Vagina (tissue), 2 donors: ENCODE measurements at places on chromosomes 2 and 18. TPM values are rescaled to one million over a fixed set of nuclear protein-coding genes. Genes with fewer than 3 reads are reported as not detected.

The ARHGEF33 gene
- 0.74 TPM for total RNA-seq

- DNase-seq = peak; percentile 76
Observed at GRCh38 chr18:3305933-3306332, 44.0 kb downstream of the MYL12B start.

GRCh38 chr2:101418460-101419095 lies 31.3 kb upstream of the CREG2 start:
- DNase-seq = no peak

- no peak for DNase-seq
Observed at GRCh38 chr2:218708086-218708485, 2.5 kb upstream of the TTLL4 start.
